Effector memory CD8-positive, alpha-beta T cell (primary cell): ENCODE measurements at places on chromosomes 13 and 19.

- DNase-seq = no peak
These were observed 17.5 kb upstream of the NANOS3 start for GRCh38 chr19:13859361-13859880.

GRCh38 chr19:19823916-19824315 is 2.4 kb upstream of the ZNF506 start:
- DNase-seq = no peak

- peak; percentile 58 for DNase-seq
These were observed 6.1 kb downstream of the BEST2 start for GRCh38 chr19:12757544-12758274.

DNA sequence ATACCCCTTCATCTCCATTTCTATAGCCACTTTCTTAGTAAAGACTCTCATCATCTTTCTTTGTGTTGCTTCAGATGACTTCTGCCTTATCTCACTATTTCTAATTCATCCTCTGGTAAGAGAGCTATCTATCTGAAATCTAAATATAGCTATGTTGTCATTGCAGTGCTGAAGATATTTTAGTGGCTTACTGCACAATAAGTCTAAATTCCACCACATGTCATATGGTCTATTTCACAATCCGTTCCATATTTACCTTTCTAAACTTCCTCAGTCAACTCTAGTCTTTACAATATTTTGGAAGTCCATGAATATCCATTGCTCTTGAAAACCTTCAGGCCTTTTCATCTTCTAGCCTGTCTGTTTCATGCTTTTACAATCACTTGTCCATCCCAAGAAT is 465.1 kb upstream of the SLC10A2 start:
- DNase-seq = no peak

DNA sequence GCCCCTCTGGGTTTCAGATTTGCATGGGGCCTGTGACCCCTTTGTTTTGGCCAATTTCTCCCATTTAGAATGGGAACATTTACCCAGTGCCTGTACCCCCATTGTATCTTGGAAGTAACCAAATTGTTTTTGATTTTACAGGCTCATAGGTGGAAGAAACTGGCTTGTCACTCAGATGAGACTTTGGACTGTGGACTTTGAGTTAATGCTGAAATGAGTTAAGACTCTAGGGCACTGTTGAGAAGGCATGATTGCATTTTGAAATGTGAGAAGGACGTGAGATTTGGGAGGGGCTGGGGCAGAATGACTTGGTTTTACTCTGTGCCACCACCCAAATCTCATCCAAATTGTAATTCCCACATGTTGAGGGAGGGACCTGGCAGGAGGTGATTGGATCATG is 258.8 kb downstream of the NHLRC3 start:
- DNase-seq = no peak

DNA sequence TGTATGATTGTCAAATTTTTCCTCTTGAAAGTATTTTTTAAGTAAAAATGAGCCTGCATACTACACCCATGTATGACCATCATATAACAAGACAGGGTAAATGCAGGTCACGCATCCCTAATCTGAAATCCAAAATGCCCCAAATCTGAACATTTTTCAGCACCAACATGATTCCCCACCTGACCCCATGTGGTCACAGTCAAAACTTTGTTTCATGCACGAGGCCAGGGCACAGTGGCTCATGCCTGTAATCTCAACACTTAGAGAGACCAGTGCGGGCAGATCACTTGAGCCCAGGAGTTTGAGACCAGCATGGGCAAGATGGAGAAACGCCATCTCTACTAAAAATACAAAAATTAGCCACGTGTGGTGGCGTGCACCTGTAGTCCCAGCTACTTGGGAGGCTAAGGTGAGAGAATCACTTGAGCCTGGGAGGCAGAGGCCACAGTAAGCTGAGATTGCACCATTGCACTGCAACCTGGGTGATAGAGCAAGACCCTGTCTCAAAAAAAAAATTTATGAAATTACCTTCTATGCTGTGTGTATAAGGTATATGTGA is 63.7 kb upstream of the NPAS1 start:
- no peak for DNase-seq

- DNase-seq = no peak
These were observed 55.2 kb upstream of the UBAC2 start for GRCh38 chr13:99145461-99145860.

- no peak for DNase-seq
These were observed 12.2 kb downstream of the FPR3 start for GRCh38 chr19:51807111-51807701.

GRCh38 chr19:15045506-15045905 is 3.8 kb upstream of the CASP14 start:
- no peak for DNase-seq

DNA sequence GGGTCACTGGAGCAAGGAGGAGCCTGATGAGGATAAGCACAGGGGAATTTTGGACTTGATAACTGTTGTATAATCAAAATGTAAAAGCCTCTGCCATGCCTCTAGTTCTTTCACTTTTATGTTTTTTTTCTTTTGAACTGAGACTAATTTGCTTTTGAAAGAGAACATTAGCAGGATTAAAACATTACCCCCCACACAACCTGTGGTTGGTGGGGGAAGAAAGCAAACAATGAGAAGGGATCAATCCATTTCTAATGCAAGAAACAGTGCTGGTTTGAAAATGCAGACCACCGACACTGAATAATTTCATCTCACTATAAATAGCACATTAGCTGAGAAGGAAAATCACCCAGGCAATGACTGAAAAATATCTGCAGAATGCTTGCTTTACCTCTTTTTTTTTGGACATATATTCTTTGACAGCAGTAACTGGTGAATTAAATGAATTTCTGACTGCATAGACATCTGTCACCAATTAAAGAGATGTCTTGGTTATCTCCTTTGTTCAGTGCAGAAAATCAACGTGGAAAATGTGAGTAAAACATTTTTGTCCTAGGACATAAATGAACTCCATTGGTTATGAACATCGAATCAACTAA is 48.6 kb upstream of the TRPC4 start:
- DNase-seq = no peak

GRCh38 chr13:113176280-113176679 is 17.8 kb downstream of the PROZ start:
- DNase-seq = no peak

GRCh38 chr13:24512908-24513213 is 283 bp upstream of the PARP4 start:
- no peak for DNase-seq

DNA sequence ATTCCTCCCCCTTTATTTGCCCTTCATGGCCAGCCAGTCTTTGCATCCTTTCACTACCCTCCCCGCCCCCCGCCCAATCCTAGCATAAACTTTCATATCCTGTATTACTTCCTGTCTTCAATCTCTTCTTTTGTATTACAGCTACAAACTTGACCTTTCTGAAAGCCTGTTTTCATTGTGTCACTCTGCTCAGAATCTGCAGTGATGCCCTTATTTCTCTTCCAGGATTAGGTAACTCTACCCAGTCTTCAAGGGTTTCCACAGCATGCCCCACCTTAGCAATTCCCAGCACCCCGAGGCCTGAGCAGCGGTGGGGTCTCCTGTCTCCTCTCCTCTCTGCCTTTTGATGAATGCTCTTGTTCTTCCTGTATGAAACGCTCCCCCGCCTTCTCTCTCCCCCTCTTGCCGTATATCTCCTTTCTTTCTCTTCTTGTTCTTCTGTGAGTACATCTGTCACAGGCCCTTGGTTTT is 145.6 kb downstream of the SHISA2 start:
- no peak for DNase-seq

DNA sequence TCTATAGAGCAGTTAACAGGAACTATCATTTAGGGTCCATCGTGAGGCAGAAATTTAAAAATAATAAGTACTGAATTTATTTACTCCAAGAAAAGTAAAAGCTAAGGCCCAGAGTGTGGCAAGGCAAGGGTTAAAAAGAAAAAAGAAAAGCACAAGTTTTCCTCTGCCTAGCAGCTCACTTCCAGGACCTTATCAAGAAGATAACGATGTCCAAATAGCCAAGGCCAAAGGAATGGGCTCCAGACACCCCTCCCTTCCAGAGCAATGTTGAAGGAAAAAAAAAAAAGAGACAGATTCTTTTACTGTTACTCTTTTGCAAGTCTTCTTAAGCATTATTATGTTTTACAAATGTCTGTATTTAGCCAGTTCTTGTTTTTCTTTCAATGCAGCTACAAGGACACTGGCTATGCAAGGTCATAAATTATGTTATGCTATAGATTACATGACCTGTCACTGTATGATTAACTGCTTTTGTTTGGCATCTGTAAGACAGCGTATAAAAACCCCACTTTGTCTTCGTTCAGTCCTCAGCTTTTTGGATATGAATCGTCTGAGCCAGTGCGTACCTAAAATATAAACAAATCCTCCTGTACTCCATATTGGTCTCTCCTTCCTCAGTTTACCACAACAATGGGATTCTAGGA is 2.9 kb upstream of the ZNF700 start:
- DNase-seq = no peak

DNA sequence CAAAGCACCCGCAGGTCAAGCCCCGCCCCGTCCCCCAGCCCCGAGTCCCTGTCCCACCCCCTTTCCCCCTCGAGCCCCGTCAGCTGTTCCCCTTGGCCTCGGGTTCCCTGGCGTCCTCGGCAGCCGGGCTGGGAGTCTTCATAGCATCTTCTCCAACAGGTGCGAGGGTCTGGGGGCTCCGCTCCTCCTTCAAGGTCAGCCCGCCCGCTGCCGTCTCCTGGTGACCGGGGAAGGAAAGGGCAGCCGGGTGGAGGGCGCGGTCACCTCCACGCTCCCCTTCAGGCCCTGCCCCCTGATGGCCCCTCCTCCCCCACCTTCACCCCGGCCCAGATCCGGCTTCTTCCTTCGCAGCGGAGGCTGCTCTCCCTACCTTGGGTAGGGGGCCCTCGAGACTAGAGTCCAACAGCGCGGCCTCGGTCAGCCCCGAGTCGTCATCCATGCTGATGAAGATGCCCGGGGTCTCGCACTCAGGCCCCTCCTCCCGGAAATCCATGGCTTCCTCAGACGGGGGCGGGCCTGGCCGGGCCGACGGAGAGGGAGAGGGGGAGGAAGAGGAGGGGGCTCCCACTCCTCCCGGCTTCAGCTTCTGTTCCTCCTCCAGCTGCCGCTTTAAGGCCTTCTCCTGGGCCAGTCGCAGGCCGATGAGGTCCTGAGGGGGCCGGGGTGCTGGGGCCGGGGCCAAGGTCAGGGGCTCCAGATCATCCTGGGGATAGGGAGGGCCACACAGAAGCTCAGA is 541 bp upstream of the RSPH6A start:
- DNase-seq = no peak

DNA sequence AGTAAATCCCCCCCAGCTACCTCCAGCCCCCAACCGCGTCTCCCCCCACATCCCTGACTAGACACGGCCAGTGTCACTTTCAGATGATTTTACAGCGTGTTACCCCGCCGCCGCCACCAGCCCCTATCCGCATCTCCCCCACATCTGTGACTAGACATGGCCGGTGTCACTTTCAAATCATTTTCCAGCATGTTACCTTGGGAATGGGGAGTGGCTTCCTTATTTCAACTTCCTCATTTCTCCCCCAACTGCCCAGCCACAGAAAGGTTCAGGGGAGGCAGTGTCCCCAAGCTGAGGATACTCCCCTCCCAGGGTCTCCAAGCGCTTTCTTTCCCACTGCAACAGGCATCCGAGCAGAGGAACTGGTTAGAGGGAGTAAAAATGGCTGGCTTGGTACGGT is 18.4 kb downstream of the ADGRL1 start:
- no peak for DNase-seq

GRCh38 chr19:18733196-18733647 is 49.7 kb downstream of the CRTC1 start:
- DNase-seq = no peak

- DNase-seq = no peak
These were observed 26.8 kb downstream of the RASA3 start for GRCh38 chr13:114105521-114106225.

- no peak for DNase-seq
These were observed 30.6 kb downstream of the SERPINE3 start for GRCh38 chr13:51370116-51370515.

DNA sequence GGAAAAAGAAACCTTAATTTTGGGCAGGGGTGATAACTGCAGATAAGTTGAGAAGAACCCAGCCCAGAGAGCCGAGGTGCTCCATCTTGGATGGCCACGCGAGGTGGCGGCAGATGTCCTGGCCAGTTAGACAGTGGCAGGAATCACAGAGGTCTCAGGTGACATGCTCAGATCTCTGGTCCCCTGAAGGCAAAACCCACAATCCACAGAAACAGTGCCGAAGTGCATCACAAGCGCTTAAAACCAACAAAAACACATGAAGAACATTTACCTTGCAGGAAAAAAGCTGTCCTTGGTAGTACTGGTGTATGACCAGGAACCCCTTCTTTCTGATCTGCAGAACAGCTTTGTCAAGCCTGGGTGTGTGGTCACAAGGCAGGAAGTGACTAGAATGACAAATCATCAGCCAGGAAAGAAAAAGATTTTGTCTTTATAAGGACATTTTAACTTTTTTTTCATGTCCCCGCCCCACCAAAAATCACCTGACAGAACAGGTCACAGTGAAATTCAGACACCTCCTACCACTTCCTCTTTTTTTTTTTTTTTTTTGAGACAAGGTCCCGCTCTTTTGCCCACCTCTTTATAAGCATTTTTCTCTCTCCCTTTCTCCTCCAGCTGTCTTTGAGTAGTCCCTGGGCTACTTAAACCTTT is at the start of gene LCP1:
LCP1 (minus strand) TSS at position 338 of the 651 bp plus-strand sequence. CDS start 22,515 bp downstream, outside the sequence.
- peak; percentile 84 for DNase-seq

- no peak for DNase-seq
These were observed 51.5 kb downstream of the SOX21 start for GRCh38 chr13:94660695-94661326.

DNA sequence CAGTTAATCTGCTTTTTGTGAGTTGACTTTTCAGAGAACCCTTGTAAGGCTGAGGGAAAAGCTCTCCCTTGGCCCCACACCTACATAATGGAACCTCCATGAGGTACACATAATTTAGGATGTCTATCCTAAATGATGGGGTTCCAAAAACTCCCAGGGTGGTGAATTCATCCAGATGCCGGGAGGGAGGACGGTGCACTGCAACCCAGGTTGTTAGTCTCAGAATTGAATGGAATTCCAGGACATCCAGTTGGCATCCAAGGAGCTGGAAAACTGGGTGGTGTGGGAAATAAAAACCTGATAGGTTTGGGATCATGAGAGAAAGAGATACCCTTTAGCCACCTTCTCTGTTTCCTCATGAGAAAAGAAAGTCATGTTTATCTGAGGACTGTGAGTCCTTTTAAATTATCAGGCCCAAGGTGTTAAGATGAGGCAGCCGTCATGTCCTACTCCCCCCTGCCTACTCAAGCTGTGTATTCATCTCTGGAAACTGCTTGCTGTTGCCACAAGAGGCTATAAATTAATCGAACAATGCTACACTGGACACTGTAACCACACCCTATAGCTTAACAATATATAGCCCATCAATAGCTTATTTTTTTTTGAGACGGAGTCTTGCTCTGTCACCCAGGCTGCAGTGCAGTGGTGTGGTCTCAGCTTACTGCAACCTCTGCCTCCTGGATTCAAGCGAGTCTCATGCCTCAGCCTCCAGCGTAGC is 49.5 kb downstream of the C13orf46 start:
- DNase-seq = no peak

DNA sequence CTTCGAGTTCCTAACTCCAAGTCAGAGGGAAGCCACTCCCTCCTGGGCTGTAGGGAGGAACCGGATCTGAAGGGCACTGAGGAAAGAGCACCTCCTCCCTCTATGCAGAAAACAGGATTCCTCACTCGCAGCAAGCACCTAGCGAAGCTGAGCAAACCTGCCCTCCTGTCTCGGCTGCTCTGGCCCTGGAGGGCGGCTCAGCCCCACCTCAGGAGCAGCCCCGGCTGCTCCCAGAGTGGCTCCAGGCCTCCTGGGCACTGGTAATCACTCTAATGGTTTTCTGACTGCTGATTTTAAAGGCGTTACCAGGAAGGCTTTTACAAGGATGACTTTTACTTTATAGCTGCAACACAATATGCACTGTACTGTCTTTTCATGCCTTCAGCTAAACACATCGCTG is 312.5 kb downstream of the TEX29 start:
- no peak for DNase-seq

GRCh38 chr13:26836626-26837025 is 76.0 kb upstream of the GPR12 start:
- DNase-seq = no peak
